Activated CD8-positive, alpha-beta T cell treated with anti-CD3 and anti-CD28 coated beads for 36 hours (primary cell): ENCODE measurements at places on chromosomes 6 and 20. TPM values are rescaled to one million over a fixed set of nuclear protein-coding genes. Genes with fewer than 3 reads are reported as not detected.

DNA sequence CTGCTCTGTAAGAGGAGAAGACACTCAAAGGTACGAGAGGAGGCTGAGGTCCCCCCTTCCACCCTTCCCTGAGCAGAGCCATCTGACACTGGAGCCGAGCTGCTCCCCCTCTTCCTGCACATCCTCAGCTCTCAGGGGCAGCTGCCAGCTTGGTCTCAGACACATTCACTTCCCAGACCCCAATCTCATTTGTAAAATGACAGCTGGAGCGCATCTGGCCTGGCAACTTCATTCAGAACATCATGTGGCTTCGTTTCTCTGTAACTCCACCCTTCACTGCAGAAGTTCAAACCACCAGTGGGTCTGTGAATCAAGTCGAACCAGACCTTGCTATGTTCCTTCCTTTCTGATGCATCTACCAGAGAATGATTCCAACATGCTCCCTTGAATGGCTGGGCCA lies 145.6 kb upstream of the CDH4 start:
- DNase-seq, result no peak

GRCh38 chr20:47133809-47134456 lies 222.6 kb downstream of the ZMYND8 start:
- no peak for DNase-seq

DNA sequence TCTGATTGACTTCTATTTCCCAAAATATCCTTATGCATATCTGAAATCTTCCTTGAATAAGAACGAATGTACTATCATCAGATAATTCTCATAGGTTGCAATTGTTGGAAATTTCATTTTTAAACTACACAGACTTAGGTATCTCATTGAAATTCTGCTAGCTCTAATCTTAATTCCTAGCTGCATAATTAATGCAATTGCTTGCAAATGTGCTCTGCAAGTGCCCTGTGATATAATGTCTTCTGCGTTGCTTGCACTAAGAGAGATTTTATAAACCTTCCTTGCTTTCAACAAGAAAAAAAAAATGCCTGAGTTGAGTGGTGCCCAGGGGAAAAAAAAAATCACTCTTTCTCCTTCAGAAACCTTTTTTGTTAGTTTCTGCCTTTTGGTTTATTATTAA lies 354.9 kb downstream of the TFAP2A start:
- DNase-seq, result no peak

DNA sequence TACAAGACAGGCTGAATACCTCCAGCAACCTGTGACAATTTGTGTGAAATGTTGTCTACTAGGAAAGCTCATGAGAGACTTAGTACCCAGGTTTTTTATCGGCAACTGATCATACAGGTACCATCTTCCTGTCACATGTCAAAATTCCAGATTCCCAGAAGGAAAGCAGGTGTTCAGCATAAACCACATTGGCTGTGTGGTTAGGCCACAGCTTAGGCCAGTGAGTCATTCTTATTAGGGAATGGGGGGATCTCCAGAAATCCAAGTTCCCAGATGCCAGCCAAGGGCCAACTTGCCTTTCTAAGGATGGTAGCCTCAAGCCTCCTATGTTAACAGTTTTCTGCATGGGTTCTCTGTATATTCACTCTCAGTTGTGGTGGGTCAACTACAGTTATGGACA lies 65.9 kb downstream of the FAM184A start:
- no peak for DNase-seq

- peak; percentile 5 for DNase-seq
These were observed 211.5 kb downstream of the TMEM200A start for GRCh38 chr6:130577178-130577919.

GRCh38 chr20:62287759-62288534 lies 14.8 kb upstream of the ADRM1 start:
- DNase-seq, result no peak

- no peak for DNase-seq
These were observed 69.2 kb upstream of the CDYL start for GRCh38 chr6:4707011-4707410.

DNA sequence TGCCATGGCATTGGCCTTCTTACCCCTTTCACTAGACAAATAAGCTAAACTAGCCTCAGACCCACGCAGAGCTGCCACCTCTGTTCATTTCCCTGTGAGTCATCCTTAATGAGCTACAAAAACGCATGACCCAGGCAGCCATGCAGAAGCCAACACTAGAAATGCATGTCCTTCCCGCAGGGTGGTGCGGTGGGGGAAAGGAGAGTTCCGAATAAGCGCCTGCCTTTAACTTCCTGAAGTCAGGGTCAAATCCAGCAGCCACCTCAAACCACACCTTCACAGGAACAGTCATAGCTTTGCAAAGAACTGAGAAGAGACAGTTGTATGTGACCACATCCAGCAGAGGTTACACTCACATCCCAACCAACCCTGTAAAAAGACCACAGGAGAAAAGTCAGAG lies 40.4 kb downstream of the IRF4 start:
- DNase-seq, result peak; percentile 90

GRCh38 chr20:60283281-60283680 lies 325.1 kb downstream of the CDH26 start:
- no peak for DNase-seq

The PKHD1 gene
- not detected for total RNA-seq

The L3MBTL1 gene
- 7.0 TPM for total RNA-seq
